ENCODE measurements at places on chromosomes 7 and 10.

DNA sequence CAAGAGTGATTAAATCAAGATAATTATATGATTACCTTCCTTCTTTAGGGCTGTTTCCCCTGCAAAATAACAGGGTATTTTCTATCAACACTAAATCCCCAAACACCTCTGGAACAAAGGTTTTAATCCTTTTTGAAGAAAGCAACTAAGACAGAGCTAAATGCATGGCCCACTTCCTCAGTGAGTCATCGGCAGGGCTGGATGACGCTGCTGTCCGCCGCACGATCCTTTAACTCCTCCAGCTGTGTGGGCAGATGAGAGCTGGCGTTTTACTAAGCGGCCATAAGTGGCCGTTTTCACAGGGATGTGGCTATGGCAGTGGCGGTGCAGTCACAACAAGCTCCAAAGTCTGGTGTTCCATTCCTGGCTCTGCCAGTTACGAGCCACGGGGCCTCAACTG lies 76.0 kb upstream of the C1QL3 start:
- DNase-seq = no peak

DNA sequence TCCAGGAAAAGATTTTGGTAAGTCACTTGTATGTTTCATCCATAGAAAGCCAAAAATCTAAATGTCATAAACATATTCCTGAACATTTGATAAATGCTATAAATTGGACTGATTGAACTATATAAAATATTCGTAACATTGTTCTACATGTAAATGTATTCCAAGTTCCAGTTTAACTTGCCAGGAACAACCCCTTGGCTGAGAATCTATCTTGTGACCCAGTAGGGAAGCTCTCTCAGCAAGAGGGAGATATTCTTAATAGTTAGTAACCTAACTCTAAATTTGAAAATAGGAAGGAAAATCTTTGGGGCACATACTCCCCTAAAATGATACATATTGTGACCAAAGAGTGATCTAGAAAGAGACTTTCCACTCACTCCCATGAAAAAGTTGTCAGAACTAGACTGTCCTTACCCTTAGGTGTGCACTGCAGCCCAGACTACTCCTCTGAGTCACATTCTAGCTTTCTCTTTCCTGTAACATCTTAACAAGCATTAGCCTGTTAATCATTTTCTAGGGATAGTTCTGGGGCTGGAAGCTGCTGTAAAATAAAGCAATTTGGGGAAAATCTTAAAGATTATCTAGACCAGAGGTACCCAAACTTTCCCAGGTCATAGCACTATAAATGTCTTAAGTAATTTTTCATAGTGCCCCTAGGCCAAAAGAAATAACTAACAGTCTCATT lies 73.7 kb upstream of the SKAP2 start:
- no peak for DNase-seq

DNA sequence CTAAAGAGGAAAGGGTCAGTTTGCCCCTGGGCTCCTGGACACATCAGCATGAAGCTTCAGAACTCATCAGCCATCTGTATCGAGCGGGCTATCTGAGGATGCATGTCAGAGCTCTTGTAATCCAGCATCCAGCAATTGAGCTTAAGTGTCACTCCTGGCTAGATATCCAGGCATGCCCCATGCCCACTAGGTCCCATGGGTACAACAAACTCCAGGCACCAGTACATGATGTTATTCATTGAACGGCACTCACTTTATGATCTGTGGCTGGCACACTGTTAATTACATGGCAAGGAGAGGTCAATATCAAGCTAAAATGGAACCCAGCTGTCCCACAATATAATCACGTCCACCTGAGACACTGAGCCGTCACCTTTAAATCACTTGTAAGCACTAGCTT lies 274.2 kb downstream of the ELMO1 start:
- no peak for DNase-seq

- no peak for DNase-seq
Observed at GRCh38 chr10:43861966-43862751, 213.5 kb upstream of the ZNF32 start.

DNA sequence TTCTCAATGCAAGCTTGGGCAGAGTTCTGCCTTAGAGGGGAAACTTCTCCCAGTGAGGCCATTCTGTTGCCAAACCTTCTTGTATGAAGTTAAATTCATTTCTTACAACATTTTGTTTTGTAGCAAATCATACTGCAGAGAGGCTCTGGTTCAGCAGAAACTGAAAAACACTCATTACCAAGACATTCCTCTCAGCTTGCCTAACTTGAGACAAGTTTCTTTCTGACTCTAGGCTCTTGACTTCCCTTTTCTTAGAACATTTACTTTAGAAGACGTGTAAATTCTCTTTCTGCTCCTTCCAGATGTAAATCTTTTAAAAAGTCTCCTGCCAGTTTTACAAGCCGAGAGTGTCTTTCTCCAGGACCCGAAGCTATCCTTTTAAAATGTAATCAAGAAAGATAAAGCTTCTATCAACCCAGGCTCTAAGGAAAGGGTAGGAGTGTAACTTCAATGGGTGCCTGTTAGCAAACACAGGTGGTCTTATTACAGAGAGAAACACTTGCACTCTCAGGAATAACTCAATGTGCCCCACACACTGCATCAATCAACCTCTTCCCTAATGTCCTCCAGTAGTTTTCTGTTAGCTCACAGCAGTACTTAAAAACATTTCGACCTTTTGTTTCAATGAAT lies 80.5 kb upstream of the TAS2R16 start:
- DNase-seq = no peak

DNA sequence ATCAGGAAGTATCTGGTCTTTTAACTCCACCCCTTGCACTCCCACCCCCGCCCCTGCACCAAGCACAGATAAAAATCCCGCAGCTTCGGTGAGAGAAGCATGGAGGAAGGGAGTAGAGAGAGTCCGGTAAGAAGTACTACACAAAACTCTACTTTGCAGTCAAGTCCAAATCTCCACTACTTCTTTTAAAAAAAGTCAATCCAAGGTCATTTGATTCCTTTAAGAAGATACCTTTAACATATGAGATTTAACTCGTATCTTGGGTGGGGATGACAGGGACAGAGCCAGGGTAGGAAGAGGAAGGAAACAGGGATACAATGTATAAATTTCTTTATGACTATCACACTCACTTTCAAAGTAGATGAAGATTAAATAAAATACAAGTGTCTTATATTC lies 132.1 kb downstream of the NRBF2 start:
- no peak for DNase-seq

GRCh38 chr10:31064348-31064747 lies 32.7 kb upstream of the ZNF438 start:
- no peak for DNase-seq

DNA sequence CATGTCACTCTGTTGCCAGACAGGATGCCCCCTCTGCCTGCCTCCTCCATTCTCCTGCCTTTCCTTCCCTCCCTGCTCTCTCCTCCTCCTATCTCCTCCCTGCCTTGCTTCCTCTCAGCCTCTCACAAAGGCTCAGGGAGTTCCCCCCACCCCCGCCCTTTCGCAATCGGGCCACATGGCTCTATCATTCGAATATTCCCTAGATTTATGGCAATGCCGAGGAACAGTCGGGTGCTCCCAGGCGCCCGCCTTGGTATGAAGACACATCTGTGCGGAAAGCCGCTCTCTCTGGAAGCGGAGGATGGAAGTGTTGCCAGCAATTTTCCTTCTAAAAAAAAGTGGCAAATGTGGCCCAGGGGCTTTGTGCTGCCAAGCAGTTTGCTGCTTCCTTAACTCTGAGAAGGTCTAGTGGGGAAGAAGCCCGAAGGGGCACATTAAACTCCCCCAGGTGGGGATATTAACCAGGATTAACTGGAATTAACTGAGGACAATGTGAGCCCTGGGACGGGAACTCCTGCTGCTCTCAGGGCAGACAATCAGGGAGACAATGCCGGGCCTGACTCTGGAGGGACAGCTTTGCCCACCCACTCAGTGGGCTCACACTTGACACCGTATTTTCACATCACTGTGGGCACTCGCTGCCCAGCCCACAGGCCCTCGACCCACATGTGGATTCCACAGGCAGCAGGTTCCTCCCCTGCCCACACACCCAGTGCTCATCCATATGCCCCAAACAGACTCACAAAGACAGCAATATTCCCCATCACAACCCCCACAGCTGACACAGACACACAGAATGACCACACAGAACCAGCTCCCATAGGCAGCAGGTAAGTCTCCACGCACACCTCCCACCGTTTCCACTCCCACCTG lies 88.4 kb upstream of the SMNDC1 start:
- DNase-seq = no peak

- no peak for DNase-seq
Observed at GRCh38 chr7:142811154-142811737, 40.5 kb downstream of the PRSS2 start.

- no peak for DNase-seq
Observed at GRCh38 chr10:17239345-17240085, 11.5 kb downstream of the VIM start.

GRCh38 chr7:87007038-87007437 lies 52.4 kb downstream of the ELAPOR2 start:
- DNase-seq = no peak

DNA sequence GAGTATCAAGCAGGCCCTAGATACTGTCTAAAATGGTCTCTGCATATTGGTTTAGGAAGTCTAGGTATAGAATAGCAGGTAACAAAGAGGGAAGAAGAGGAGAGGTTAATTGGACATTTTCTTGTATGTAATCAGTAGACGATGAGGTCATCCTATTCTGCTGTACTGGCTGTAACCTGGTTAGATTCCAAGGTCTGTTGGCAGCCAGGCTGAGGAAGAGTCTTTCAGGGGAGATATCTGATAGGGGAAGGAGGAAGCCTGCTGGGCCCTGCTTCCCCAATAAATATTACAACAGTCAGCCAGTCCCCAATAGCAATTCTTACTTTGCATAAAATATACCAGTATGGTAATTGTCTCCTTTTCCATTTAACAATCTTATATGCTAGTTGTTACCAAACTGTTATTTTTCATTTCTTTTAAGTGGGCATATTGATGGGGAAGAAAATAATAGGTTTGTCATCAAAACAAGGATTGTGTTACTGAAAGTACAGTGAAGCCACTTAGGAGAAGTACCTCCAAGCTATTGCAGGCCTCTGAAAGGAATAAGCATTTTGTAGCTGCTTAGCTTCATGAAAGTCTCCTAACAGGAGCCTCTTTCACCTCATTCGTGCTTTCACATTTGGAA lies 186.4 kb downstream of the LRRC4 start:
- DNase-seq = no peak

GRCh38 chr7:79308192-79308591 lies 145.3 kb downstream of the MAGI2 start:
- DNase-seq = no peak

- no peak for DNase-seq
Observed at GRCh38 chr10:98257961-98258360, 10.0 kb downstream of the LOXL4 start.

- no peak for DNase-seq
Observed at GRCh38 chr10:86372119-86372783, 5.7 kb upstream of the GRID1 start.

DNA sequence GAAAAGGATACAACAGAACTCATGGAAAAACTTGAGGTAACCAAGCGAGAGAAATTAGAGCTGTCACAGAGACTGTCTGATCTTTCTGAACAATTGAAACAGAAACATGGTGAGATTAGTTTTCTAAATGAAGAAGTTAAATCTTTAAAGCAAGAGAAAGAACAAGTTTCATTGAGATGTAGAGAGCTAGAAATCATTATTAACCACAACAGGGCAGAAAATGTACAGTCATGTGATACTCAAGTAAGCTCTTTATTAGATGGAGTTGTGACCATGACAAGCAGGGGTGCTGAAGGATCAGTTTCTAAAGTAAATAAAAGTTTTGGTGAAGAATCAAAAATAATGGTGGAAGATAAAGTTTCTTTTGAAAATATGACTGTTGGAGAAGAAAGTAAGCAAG lies 62.1 kb downstream of the AKAP9 start:
- no peak for DNase-seq

GRCh38 chr7:88670536-88670935 lies 89.0 kb upstream of the ZNF804B start:
- DNase-seq = no peak

GRCh38 chr7:30548845-30549244 lies 44.2 kb upstream of the GGCT start:
- no peak for DNase-seq

DNA sequence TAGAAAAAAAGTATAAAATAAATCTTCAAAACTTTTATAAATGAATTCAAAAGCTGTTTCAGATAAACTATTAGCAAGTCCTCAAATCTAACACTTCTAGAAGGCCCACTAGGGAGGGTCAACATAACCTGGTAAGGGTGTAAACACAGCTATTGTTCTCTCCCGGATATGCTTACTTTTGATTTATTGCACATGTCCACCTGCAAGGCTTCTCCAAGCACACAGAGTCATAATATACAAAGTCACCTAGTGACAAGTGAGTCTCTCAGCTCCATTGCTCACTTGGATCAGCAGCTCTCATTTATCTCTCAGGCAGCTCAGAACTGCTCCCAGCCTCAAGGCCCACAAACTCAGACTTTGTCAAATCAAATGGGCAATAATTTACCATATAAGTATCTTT lies 44.0 kb upstream of the COL1A2 start:
- DNase-seq = no peak

DNA sequence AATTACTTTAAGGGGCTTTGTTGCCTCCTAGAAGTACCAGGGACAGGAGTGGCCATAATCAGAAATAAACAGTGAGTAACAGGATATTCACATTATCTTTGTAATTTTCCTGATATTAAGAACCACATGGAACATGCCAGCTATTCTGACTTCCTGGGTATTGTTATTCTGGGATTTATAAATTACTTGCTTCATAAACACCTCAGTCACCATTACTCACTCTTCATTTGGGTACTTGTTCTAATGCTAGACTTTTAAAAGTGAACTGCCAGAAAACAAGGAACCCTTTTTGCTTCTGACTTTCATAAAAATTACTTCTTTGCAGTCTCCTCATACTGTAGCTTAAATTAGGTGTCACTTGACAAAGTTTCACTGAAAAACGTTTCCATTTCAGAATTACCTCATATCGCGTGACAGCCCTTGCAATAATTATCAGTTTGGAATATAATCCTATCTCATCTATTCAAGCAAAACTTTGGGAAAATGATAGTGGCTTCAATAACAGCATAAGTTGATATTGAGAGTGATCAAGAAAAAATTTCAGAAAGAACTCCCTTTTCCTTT lies 29.8 kb downstream of the CABCOCO1 start:
- no peak for DNase-seq

GRCh38 chr10:132749371-132749795 lies 36.6 kb downstream of the NKX6-2 start:
- no peak for DNase-seq

DNA sequence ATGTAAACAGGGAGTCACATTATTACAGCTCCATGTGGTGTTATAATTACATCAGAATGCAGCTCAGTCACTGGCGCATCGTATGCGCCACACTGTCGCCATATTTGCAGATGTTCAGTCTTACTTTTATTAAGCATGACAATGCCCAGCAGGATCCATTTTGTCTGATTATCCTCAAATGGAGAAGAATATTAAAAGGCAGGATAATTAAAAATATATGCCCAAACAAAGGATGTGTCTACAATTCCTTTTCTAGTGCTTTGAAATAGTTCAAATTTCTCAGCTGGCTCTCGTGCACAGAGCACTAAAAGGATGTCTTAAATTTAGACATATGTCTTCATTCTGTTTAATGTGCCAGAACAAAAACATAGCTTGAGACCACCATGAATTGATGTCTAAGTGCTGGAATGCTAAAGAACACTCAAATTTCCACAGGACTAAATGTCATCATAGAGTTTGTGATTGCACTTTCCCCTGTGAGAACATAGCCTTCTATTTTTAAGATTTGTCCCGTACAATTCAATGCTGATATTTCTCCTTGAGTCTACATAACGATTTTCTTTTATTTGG lies 168.0 kb downstream of the DKK1 start:
- DNase-seq = no peak

Data from GOT3 (cell line).